Occipital lobe (tissue), 3 donors: ENCODE measurements at places on chromosomes 1 and 21.

GRCh38 chr1:65959896-65960567 is 167.3 kb downstream of the PDE4B start:
- DNase-seq = no peak

GRCh38 chr1:228778961-228779360 is 43.7 kb downstream of the RHOU start:
- no peak for DNase-seq

DNA sequence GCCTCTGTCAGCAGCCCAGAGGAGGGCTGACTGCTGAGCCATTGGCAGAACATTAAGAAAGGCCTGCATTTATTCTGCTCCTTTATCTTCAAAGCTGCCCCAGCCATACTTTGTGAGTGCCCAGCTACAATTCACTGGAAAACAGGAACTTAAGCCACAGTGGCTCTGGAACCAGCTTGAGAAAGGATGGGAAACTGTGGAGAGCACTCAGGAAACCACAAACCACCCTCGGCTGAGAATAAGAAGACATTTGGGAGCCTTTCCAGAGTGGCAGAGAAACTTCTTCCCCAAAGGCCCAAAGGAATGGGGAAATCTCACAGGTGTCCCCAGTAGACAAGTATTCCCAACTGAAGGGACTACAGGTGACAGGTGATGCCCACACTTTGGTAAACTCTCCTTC is 1.8 kb downstream of the LAMB3 start:
- no peak for DNase-seq

GRCh38 chr1:236907205-236907604 is 97.0 kb downstream of the MT1HL1 start:
- DNase-seq = no peak

DNA sequence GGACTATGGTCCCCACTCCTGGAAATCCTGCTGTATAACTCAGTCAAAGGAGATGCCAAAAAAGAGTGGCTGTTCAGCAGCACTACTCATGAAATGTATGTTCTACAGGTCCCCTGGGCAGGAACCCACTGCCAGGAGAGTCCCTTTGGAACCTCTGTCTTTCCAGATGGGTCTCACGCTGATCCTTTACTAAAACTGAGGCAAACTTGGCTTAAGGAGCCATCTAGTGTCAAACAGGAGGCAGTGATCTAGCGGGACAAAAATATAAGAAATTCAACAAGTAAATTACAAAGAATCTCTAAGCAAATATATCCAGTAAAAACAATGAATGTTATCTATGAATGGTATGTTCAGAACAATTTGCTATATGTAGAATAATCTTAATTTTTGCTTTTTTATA is 80.5 kb upstream of the PRMT6 start:
- no peak for DNase-seq

DNA sequence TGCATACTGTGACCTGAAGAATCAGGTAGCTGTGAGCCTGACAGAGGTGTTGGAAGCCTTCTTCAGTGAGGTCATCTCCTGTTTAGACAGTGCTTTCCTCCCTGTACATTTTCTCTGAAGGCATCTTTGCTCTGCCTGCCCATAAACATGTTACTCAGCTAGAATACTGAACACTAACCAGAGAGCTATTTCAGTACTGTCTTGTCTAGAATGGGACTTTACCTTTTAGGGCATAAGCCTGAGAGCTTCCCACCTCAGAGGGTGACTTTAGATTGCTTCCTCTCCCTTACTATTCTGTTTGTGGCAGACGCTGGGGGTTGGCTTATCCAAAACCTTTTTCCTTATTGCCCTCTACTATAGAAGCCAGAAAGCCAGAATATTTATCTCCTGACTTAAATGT is 23.3 kb upstream of the ZNF326 start:
- no peak for DNase-seq

DNA sequence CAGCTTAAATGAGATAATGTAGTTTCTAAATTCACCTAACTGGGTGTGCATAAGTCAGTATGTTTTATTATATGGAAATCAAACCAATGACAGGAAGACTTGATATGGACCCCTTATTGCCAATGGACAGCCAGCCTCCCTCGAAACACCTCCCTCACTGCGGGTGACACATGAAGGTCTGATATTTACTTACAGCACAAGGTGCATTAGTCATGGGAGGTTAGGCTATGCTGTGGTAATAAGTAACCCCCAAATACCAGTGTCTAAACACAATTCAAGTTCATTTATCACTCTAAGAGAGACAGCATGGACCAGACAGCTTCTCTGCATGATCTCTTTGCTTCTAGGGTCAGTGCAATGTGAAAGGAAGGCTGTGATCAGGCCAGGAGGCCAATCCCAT is 126.0 kb upstream of the KCNJ6 start:
- DNase-seq = no peak

DNA sequence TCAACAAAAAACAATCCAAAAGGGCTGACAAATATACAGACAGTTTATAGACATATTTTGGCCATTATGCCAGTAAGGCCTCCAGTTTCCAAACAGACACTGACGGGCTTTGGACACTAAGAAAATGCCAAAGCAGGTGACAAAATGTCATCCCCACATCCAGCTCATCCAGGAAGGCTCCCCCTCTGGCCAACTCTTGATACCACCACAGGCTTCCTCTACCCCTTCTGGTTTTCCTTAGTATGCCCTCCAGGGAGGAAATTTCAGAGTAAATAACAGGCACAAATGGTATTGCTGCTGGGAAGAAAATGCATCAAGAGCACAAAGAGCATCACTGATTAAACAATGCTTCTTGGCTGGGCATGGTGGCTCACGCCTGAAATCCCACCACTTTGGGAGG is 225.3 kb downstream of the VAV3 start:
- no peak for DNase-seq

GRCh38 chr21:32403201-32403777 is 9.2 kb upstream of the EVA1C start:
- DNase-seq = peak; percentile 16

- no peak for DNase-seq
Measured at GRCh38 chr1:61080413-61081143, 1.8 kb upstream of the NFIA start.

GRCh38 chr1:30778154-30778978 is 20.8 kb upstream of the LAPTM5 start:
- DNase-seq = peak; percentile 58

GRCh38 chr1:94143173-94143808 is 22.3 kb upstream of the ABCA4 start:
- DNase-seq = no peak

GRCh38 chr1:20033420-20033819 is 36.6 kb upstream of the PLA2G5 start:
- DNase-seq = no peak

DNA sequence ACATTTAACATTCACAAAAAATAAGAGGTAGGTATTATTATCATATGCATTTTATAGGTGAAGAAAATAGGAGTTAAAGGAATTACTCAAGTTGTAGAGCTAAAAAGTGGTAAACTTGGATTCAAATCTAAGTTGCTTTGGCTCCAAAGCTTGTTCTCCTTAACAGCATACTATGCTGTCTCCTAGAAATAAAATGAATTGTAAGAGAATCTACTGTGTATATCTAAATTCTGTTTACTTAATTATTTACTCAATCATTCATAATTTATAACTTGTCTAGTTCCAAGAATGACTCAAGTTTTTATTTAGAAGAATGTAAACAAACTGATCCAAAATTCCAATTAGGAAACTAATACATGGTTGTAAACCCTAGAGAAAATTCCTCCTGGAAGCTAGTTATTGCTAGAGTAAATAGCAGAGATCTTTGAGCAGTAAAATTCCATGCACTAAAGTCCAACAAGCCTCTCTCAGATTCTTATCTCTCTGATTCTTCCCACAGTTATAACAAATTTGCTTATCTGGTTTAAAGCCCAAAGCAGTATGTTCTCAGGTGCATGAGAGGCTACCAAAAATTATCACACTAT is 132.5 kb upstream of the DPT start:
- no peak for DNase-seq

- DNase-seq = no peak
Measured at GRCh38 chr1:23639460-23640095, 52.0 kb upstream of the RPL11 start.

- DNase-seq = peak; percentile 49
Measured at GRCh38 chr1:226110249-226111097, 48.0 kb downstream of the H3-3A start.

DNA sequence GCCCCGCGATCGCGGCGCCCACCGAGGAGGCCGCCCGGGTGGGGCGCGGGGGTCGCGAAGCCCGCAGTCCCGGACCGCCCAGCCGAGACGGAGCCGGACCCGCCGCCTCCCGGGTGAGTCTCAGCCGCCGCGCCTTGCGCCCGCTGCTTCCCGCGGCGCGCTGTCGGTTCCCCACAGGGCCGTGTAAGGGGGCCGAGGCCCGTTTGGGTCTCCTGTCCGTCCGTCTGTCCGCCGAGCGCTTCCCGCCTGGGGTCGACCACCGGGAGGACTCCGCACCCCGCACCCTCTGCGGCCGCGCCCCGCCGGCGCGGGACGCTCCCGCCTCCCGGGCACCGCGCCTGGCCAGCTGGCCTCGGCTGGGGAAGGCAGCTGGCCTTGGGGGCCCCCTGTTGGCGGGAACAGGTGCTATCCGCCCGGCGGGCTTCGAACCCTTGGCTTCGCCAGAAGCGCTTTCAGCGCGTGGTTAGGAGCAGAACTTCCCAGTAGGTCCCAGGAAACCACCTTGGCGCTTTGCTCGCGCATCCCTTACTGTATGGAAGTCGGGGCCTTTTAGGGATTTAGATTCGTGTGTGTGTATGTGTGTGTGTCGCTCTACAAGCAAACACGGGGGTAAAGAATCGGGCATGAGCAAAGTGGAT is 414 bp downstream of the TMEM51 start:
- no peak for DNase-seq

- DNase-seq = no peak
Measured at GRCh38 chr1:48040154-48040553, 43.0 kb upstream of the TRABD2B start.

GRCh38 chr1:8420318-8420717 is 102.4 kb downstream of the SLC45A1 start:
- no peak for DNase-seq

DNA sequence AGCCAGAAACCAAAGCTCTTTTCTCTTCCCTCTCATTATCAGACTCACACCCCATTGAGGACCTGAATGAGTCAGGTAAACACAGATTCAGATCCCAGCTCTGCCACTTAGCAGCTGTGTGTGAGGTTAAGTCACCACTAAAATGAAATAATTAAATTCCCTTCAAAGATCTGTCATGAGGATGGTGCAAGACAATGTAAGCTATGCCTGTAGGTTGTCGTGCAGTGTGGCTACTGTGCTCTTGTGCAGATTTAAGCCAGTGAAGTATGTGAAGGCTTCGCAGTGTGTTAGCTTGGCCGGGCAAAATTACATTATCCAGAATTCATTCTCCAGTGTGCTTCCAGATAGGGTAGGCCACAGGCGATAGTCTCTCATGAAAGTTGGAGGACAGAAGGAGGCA is 13.6 kb downstream of the UBL4B start:
- no peak for DNase-seq

GRCh38 chr1:53315456-53316423 is 12.1 kb downstream of the LRP8 start:
- no peak for DNase-seq

DNA sequence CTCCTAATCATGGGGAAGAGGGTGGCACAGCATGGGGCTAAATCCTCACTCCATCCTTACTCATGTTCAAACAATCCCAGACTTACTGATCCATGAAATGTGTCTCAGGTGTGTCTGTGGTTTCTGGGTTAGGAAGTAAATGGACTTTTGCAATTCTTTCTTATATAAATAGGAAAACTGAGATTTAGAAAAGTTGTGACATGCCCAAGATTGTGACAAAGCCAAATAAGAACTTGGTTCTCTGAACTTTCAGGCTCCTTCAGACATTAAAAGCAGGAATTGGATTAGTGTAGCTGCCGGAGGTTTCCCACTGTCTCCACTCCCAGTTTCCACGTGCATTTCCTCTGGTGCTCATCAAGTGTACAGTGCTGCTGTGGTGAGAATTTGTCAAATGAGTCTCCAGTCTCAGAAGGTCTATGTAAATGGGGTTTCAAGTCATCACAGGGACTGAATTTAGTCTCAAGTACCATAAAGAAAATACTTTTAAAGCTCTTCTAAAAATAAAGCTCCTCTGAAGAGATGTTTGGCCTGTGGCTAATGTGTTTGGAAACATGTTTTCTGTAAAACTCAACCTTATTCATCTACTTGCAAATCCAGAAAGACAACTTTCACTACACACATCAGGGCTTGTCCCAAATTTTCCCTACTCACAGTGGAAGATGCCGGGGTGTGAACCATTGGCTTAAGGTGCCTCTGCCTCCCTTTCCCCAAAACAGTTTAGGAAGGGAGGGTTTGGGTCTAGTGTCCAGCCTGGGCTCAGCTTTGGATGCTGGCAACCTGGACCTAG is 115.2 kb downstream of the NGF start:
- no peak for DNase-seq
